ENCODE measurements at places on chromosomes 1 and 21.

- no peak for DNase-seq
Observed at GRCh38 chr1:161884475-161884874, 118.4 kb downstream of the ATF6 start.

DNA sequence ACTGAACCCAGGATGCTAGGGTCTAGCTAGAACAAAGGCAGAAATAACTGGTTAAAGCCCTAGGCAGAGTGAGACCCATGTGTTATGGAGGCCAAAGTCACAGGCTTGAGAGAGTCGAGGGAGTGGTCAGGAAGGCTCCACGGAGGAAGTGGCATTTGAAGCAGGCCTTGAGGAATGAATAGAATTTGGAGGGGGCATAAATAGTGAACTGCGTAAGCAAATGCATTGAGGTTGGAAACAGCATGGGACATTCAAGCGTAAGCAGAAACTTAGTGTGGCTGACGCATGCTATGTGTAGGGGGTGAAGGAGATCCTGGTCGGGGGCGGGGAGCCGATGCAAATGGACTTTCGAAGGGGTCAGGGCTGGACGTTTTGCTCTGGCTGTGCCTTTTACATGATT lies 11.5 kb downstream of the AZIN2 start:
- DNase-seq, result no peak

GRCh38 chr1:223426936-223427335 lies 33.7 kb downstream of the CCDC185 start:
- DNase-seq, result no peak

DNA sequence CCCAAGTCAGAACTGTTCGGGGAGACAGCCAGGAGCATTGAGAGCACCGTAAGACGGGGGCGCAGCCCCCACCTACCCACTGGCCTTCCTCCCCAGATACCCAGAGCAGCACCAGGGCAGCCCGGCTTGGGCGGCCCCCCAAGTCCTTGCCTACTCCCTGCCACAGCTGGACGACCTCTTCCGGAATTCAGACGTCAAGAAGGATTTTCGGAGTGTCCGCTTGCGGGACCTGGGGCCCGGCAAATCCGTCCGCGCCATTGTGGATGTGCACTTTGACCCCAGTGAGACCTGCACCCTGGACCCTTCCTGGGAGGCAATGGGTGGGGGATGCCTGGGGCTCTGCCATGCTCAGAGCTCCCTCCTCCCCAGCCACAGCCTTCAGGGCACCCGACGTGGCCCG lies 26.7 kb downstream of the RNF223 start:
- no peak for DNase-seq

DNA sequence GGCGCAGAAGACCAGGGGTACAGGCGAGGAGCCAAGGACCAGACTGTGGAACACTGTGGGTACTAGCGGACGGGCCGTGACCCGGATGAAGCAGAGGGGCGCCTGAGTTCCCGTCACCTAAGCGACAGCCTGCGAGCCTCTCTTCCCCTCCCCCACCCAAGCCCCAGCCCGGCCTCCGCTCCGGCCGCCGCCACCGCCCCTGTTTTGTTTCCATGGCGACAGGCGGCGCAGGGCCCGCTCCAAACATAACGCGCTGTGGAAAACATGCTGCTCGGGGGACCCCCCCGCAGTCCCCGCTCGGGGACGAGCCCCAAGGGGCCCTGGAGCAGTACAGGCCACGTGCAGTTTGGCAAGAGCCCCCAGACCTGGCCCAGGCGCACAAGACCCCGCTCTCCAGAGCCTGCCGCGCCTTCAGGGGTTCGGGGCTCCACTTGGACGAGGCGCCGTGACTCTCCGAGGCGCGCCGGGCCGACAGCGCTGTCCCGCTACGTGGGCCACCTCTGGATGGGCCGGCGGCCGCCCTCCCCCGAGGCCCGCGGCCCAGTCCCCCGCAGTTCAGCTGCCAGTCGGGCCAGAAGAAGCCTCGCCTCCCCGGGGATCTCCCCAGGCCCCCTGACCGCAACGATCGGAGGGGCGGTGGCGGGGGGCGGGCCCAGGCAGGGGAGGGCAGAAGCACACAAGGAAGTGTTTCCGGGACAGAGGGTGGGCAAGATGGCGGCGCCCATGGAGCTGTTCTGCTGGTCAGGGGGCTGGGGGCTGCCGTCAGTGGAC lies at the start of gene MTX1:
Gene MTX1 (plus strand): TSS at position 155 of the 771 bp plus-strand sequence. CDS start 110 bp downstream, at position 265.
- peak; percentile 90 for DNase-seq

GRCh38 chr21:34807146-34807880 lies 138.5 kb downstream of the CLIC6 start:
- DNase-seq, result no peak

DNA sequence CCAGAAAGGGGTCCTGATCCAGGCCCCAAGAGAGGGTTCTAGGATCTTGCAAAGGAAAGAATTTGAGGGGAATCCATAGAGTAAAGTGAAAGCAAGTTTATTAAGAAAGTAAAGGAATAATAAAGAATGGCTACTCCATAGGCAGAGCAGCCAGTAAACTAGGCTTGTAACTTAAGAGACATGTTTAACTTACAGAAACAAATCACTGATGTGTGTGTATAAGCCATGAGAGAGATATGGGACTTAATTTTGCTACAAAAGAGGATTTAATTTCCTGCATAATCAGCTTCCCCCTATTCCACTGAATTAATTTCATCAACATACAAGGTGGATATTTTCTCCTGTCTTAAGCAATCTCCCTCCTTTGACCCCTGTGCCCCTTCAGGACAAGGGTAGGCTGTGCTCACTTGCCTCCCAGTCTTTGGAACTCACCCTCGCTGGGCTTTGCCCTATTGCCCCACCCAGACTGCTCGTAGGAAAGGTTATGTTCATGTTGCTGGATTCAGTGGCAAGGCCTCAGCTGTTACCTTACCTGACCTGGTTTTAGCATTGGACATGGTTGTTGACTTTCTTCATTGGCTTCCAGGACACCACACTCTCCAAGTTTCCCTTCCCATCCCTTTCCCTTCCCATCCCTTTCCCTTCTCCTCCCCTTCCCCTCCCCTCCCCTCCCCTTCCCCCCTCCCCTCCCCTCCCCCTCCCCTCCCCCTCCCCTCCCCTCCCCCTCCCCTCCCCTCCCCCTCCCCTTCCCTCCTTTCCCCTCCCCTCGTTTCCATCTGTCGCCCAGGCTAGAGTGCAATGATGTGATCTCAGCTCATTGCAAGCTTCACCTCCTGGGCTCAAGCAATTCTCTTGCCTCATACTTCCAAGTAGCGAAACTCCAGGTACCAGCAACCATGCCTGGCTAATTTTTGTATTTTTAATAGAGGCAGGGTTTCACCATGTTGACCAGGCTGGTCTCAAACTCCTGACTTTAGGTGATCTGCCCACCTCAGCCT lies 44.6 kb downstream of the TBCE start:
- no peak for DNase-seq

- peak; percentile 62 for DNase-seq
Observed at GRCh38 chr1:190478149-190479049, 735 bp upstream of the BRINP3 start.

- DNase-seq, result no peak
Observed at GRCh38 chr1:113991467-113991997, 12.3 kb downstream of the OLFML3 start.
